ENCODE measurements at places on chromosomes 3 and 15.

DNA sequence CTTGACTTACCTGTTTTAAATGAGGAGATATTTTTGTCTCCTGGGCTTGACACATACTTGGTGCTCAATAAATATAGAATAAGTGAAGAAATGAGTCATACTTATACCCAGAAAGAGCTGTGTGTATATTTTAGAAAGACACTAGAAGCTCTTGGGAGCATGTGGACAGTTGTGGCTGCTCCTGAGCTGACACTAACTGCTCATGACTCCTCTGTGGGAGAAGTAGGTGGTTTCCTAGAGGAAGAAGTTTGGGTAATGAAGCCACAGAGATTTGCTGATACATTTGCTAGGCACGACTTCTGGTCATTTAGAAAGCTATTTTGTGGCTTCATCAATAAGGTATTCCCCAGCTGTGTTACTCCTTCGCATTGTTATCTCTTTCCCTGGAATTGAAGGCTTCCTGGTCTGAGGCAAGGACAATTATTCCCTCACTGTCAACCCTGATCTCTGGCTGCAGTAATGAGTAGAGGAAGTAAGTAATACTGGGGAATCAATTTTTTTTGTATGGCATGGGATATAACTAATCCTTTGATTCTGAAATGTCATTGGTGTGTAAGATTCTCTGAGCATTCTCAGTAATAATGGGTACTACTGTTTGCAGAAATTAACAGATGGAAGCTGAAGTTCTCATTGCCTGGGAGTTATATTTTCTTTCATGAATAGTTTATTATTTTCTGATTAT lies 79.6 kb upstream of the DCBLD2 start:
- no peak for ATAC-seq

DNA sequence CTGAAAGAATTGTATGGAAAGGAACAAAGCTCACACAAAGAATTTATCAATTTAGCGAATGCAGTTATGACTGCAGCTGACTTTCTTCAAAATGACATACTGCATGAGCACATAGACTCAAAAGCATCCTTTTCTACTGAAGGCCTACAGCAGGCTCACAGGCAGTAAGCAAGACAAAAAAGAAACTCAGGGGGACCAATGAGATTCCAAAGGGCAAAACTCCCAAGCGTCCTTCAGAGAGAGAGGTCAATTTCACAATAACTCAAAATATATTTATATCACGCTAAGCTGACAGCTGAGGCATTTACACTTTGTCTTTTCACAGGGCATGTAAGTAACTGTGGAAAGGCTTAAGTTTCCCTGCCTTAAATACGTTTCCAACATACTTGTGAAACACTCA lies 427.9 kb upstream of the RASGRP1 start:
- ATAC-seq: no peak

GRCh38 chr3:156211583-156211982 lies 91.2 kb downstream of the KCNAB1 start:
- ATAC-seq: no peak

DNA sequence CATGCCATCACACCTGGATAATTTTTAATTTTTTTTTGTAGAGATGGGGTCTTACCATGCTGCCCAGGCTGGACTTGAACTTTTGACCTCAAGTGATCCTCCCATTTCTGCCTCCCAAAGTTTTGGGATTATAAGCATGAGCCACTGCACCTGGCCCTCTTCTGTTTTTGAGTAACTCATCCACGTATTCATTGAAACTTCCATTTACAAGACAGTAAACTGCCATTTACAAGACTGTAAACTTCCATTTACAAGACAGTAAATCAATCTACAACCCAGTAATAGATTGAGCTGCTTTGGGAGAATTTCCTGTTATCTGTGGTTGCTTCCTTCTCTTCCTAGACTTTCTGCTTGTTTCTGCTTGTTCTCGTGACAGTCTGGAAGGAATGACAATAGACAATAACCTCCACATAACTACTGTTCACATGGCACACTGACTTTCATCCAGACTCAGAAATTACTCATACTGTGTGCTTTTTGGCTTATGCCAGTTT lies 114.7 kb upstream of the CCNL1 start:
- ATAC-seq: peak; percentile 59

GRCh38 chr3:150114873-150115540 lies 144.3 kb upstream of the PFN2 start:
- ATAC-seq: no peak

DNA sequence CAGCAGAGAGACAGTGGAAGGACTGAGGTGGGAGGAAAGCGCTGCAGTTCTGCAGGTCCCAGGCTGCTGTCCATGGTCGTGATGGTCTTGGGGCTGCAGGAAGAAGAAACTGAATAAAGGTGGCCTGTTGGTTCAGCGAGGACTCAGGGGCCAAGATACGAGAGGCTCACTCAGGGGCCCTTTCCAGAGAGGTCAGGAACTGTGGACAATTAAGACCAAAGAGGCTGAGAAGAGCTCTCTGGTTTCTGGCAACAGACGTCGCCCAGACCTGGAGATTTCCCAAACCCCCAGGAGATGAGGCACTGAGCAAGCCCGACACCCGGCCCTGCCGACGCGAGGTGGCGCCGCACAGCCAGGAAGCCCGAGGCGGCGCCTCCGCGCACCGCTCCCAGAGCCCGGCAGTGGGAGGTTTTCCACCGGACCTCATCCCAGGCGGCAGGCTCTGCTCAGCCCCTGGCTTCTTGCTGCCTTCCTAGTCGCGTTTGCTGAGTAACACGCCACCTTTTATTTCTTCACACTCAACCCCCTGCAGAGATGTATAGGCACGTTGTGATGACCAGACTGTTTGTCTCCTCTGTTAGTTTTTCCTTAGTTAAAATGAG lies 56.4 kb upstream of the ARRDC4 start:
- ATAC-seq: peak; percentile 77

DNA sequence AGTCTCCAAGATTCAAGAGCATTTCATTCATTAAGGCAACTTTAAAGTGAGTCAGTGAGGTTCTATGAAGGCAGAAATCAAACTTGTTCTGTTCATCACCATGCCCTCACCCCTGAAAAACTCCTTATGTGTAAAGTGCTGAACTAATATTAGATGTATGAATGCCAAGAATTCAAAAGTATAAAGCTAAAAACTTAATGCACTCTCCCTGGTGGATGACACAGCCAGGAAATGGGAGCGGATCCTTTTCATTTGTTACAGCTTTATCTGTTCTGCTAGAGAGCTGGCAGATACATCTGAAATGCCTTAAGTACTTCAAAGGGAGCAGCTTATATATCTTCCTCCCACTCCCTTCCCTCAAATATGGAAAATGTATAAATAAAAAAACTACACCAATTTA lies 8.2 kb downstream of the TXNRD3 start:
- no peak for ATAC-seq

- no peak for ATAC-seq
Measured at GRCh38 chr15:98684436-98684835, 36.1 kb downstream of the IGF1R start.

DNA sequence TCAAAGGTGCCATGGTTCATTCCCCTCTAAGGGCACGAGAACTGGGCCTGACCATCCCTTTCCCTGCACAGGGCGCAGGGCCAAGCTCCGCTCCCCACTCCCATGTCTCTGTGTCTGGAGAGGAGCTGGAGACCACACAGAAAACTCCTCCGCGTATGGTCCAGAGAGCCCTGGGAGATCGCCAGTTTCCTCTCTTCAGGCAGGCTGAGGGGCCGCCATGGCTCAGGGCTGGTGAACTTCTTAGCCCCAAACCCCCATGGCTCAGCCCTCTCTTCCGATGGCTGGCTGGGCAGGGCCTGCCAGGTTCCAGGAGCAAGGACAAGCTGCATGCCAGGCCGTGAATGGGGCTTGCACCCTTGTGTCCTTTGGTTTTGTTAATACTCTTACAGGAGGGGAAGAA lies 52.9 kb downstream of the EXOG start:
- ATAC-seq: no peak

GRCh38 chr3:25895031-25895430 lies 105.1 kb downstream of the OXSM start:
- ATAC-seq: no peak

DNA sequence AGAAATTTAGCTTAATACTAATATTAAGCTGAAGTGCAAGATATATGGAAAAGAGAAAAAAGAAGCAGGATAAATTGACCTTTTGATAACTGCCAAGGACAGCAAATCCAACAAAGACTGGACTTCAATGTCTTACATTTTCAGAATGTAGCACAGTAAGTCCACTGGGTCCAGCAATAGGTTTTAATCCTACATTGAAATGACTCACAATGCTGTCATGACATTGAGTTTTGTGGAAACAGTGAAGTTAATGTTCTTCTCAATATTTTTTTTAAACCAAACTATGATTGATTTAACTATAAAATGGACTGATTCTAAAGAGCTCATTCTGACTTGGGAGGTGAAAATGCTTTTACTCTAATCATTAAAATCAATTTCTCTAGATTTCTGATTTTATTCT lies 166.6 kb upstream of the ZNF717 start:
- ATAC-seq: no peak

All from esophagus mucosa (tissue), 1 donor.